NAMALWA (cell line): ENCODE measurements at places on chromosomes 16 and 17.

GRCh38 chr17:9291912-9292560, 270.7 kb downstream of the NTN1 start:
- peak; percentile 12 for DNase-seq

GRCh38 chr16:29821643-29822115, 1.4 kb downstream of the MVP start:
- no peak for DNase-seq

- DNase-seq: no peak
These were observed 19.8 kb downstream of the HNF1B start for GRCh38 chr17:37725021-37725595.

- no peak for DNase-seq
These were observed 1.1 kb upstream of the ADCY7 start for GRCh38 chr16:50265260-50265659.

DNA sequence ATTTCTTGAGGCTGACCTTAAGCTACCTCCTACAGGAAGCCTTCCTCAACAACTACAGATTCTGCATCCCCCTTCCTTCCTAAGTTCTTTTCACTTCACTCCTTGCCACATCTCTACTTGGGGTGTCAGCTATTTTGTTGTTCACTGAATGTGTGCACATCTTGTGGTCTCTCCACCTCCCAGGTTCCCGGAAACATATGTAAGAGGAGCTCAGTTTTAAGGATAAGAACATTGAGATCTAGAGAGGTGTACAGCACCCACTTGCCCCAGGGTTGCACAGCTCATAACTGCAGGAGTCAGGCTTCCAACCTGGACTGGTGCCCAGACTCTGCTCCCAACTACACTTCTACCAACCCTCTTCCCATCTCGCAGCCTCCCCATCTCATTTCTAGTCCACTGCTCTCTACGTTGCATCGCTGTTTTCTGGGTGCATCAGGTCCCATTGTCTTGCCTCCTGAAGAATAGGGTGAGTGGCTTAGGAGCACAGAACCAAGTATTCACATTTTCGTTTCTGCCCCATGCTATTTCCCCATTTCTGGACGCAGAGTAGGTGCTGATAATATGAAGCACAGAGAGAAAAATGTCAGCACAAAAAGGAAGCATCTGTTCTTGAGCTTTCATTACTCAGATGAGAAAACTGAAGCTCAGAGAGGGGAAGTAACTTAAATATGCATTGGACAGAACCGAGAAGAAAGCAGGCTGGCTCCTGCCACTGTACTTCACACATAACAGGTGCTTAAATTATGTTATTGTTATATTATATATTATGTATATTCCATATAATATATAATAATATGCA, 292.0 kb upstream of the CCL2 start:
- no peak for DNase-seq

- no peak for DNase-seq
These were observed 189.7 kb downstream of the TMEM132E start for GRCh38 chr17:34769049-34769448.

GRCh38 chr17:79814974-79815835, 18.3 kb upstream of the CBX8 start:
- no peak for DNase-seq

DNA sequence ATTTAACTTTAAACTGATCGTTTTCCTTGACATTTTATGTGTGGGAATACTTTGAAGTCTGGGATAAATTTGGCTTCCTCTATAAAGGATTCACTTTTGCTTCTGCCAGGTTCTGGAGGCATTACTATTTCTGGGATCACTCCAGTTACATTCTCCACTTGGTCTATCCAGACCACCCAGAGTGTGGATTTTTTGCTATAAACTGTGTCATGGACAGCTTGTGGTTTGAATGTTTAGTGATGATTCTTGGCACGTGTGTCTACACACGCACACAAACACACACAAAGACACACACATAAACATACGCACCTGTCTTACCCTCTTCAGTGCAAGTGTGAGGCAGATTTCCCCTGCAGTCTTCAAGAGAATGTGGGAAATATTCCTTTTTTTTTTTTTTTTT, 27.4 kb upstream of the MSI2 start:
- no peak for DNase-seq

DNA sequence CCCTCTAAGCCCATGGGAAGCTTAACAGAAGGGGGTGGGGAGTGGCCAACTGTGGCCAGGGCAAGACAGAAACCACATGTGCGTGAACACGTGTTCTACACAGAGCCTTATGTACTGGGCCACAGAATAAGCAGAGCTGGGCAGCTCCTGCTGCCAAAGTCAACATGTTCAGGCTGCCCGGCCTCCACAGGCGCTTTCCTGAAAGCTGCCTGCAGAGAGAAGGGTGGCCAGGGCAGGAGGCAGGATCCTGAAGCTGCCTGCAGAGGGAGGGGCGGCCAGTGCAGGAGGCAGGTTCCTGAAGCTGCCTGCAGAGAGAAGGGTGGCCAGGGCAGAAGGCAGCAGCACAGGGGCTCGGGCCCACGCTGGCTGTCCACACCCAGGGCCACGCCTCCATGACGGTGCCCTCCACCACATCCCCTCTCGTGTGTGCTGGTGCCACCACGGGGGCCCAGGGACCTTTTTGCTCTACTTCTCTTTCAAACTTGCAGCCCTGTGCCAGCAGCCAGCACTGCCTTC, 79.5 kb downstream of the ANKRD11 start:
- DNase-seq: no peak

GRCh38 chr17:1709971-1710806, at the start of gene TLCD2:
TSS of gene TLCD2 (minus strand) at chr17:1710377. CDS start at chr17:1710242, 135 bp downstream.
- DNase-seq: no peak

GRCh38 chr17:57584050-57584551, 161.0 kb downstream of the CCDC182 start:
- no peak for DNase-seq

DNA sequence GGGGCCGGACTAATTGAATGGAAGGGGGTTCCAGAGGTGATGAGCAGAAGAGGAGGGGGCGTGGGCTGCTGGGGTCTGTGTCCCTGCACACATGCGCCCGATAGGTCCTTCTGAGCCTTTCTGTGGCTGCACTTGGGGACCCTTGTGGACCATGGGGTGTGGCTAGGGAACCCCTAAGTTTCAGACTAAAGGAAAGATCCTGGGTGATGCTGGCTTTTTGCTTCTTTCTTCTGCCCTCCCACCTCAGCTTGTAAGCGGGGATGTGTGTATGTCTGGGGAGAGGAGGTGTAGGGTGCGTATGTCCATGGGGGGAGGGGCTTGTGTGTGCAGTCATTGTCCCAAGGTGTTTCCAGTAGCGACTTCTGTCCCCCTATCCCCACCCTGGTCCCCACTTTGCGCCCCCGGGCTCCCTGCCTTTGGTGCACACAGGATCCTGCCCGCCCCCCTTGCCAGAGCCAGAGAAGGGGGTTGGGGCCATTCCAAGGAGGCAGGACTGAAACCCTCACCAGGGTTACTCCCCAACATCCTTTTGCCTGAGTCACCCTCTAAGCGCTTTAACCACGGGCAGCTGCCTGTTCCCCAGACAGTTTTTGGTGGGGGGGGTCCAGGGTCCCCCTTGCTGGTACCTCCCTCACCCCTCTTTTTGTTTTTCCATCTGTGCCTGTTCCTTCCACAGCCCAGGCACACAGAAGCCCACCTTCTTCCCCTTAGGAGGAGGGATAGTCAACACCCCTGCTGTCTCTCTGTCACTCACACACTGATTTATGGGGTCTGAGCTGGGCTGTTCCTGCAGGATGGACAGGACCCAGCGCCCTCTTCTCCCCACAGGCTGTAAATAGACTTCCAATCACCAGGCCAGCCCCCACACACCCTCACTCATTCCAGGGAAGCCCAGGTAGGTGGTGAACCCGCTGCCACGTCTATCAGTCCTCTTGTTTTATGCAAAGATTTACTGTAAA, 83.2 kb downstream of the ARHGAP23 start:
- no peak for DNase-seq

DNA sequence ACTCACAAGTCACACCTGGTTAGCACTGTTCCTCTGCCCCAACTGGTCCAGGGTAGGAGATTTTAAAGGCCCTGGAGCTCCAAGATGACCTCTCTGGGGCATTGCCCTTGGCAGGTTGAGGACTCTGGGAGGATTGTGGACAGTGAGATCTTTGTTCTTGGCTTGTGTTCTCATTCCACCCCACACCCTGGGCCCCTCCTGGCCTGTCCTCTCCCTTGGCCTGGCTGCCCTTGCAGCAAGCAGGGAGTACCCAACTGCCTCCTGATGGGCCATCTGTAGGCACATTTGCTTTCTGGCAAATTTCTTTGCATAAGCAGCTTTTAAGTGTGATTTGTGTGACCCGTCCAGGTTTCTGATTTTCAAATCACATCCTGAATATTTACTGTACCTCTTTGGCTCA, 239.6 kb downstream of the UTP18 start:
- no peak for DNase-seq

- no peak for DNase-seq
These were observed 2.0 kb downstream of the LHX1 start for GRCh38 chr17:36939052-36939801.

- DNase-seq: peak; percentile 81
These were observed 10.7 kb upstream of the ZNF19 start for GRCh38 chr16:71499775-71500364.

GRCh38 chr17:73379826-73380225, 68.0 kb upstream of the CDC42EP4 start:
- no peak for DNase-seq

GRCh38 chr17:40819528-40820125, 2.8 kb downstream of the KRT10 start:
- peak; percentile 5 for DNase-seq

GRCh38 chr17:11369575-11369974, 128.6 kb downstream of the SHISA6 start:
- DNase-seq: no peak

GRCh38 chr16:58495521-58496331, 4.2 kb upstream of the NDRG4 start:
- no peak for DNase-seq

- DNase-seq: no peak
These were observed 142.6 kb downstream of the STX8 start for GRCh38 chr17:9432934-9433421.

- DNase-seq: no peak
These were observed 130.5 kb downstream of the MAF start for GRCh38 chr16:79469999-79470398.

GRCh38 chr17:1412185-1413110, 12.4 kb upstream of the YWHAE start:
- no peak for DNase-seq

DNA sequence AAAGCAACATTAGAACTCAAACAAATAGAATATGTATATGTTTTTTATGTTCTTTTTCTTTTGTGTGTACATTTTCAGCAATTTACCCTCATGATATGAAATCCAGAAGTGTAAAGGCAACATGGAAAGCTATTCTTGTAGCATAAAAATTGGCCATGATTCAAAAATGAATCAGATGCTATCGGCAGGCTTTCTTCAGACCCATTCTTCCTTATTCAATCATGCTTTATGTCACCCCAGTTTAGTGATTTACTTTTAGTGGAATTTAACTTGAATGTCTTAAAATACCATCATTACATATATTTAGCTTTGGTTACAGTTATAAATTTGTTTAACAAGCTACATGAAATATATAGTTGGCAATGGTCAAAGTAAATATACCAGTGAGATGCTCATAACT, 21.4 kb upstream of the SMIM36 start:
- no peak for DNase-seq

GRCh38 chr16:75305364-75306098, 54.1 kb upstream of the BCAR1 start:
- peak; percentile 37 for DNase-seq

DNA sequence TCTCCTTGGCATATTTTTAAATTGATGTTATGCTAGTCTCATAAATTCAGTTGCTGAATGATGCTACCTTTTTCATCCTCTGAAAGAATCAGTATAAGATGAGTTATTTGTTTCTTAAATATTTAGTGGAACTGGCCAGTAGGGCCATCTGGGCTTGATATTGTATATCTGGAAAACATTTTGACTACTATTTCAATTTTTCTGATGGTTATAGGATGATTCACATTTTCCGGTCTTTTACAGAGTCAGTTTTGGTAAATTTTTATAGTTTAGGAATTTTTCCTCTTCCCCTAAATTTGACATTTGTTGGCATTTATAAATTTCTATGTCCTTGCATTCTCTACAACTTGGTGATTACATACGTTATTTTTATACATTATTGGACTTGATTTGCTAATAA, 296.3 kb upstream of the AXIN2 start:
- no peak for DNase-seq

DNA sequence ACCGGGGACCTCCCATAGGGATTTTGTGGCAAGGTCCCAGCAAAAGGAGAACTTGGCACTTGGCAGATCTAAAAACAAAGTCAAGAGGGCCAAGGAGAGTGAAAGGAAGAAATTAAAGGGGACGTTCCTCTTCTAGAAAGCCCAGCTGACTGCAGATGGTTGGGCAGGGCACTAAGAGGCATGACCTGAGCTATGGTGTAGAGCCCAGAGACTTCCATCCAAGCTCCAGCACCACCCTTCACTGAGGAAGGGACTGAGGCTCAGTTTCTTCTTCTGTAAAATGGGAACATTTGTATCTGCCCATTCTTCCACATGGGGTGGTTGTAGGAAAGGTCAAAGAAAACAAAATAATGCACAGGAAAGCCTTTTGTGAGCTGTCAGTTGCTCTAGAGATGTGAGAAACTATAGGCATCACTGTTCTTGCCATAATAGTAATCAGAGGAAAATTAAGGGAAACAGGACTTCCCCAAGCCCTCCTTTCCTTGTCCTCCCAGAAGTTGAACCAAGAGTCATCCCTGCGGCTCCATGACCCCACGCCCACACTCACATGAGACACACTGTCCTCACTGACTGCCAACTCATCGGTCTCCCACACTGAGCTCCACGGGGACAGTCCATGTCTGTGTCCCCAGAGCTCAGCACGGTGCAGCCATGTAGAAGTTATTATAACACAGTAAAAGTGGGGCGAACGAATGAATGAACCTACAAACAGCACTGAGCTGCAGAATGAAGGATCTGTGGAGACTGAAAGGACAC, 10.4 kb downstream of the CD300LF start:
- no peak for DNase-seq

- DNase-seq: peak; percentile 17
These were observed 439.0 kb upstream of the ASIC2 start for GRCh38 chr17:33732116-33732515.

- DNase-seq: no peak
These were observed 51.7 kb downstream of the SNX11 start for GRCh38 chr17:48159232-48159631.

GRCh38 chr16:11224096-11224893, 31.7 kb downstream of the SOCS1 start:
- peak; percentile 70 for DNase-seq

- no peak for DNase-seq
These were observed 13.1 kb upstream of the HEXD start for GRCh38 chr17:82405051-82405450.

GRCh38 chr16:57020651-57021050, 31.3 kb downstream of the NLRC5 start:
- no peak for DNase-seq

DNA sequence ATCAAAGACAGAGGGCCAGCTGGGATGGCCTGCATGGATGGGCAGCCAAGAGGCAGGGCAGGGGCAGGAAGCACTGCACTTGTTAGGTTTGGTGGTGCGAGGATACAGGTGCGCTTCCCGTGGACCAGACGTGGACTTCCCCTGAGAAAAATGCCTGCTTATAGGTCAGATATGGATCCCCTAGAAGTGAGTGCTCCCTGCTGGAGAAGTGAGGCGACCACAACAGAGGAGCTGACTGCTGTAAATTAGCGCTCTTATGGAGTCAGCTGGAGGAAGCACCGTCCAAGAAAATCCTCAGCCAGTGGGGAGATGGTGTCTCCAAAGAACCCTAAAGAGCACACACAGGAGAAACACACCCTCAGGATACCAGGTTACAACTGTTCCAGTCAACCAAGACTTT, 27.7 kb upstream of the CCDC182 start:
- DNase-seq: no peak

- no peak for DNase-seq
These were observed 11.6 kb upstream of the ROGDI start for GRCh38 chr16:4814046-4814445.

GRCh38 chr17:17070931-17071330, 28.7 kb downstream of the MPRIP start:
- no peak for DNase-seq
